ENCODE measurements at places on chromosomes 7 and 10.

DNA sequence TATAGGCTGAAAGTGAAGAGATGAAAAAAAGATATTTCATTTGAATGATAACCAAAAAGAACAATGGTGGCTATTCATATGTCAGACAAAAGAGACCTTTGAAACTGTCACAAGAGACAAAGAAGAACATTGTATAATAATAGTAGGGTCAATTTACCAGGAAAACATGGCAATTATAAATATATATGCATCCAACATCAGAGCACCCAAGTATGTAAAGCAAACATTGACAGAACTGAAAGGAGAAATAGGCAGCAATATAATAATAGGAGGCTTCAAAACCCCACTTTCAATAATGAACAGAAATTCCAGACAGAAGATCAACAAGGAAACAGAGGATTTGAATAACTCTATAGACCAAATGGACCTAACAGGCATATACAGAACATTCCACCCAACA, 876.2 kb downstream of the GRID1 start:
- no peak for DNase-seq

- no peak for DNase-seq
Observed at GRCh38 chr10:10797513-10797912, 220.2 kb upstream of the CELF2 start.

DNA sequence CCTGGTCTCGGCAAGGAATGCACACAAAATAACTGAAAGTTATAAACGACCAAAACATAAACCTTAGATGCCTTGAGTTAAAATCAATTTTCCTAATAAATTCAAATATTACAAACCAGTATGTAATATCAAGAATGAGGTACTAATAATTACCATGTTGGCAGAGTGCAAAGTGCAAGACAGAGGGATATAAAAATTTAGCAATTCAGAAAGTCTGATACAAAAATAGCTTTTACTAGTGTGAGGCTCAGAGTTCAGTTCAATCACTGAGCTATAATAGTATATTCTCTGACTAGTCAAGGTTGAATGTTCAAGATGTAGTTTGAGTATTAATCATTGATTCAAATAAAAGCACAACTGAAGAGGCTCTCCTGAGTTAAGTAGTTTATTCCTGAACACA, 4.8 kb upstream of the AUTS2 start:
- DNase-seq, result no peak

- DNase-seq, result no peak
Observed at GRCh38 chr7:131249003-131249402, 78.7 kb upstream of the MKLN1 start.

DNA sequence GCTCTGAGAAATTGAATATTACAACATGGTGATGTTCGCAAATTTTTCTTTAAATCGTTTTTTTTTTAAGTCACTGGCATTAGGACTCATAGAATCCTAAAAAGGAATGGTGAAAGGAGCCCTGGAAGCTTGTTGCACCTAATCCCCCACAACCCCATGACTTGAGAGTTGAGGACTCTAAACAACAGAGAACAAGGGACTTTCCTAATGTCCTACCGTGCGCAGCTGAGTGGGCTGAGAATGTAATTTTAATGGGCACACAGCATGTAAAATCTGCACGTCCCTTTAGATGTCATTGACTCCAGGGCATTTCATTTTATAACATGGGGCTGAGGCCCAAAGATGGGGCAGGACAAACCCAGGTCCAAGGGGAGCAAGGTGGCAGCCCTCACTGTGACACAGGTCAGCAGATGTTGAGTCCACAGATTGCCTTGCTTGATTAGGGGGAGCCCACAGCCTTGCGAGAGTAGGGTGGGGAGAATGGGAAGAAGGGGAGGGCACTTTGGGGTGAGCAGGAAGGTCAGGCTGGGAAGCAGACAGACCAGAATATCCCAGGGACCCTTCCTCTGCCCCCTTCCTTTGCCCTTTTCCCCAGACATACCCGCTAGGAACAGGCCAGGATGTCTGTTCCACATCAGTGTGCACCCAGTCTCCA, 208.4 kb upstream of the ZMIZ1 start:
- no peak for DNase-seq

- DNase-seq, result no peak
Observed at GRCh38 chr10:111087331-111087756, 10.5 kb downstream of the ADRA2A start.

GRCh38 chr10:94268652-94269051, 94.1 kb downstream of the NOC3L start:
- no peak for DNase-seq

DNA sequence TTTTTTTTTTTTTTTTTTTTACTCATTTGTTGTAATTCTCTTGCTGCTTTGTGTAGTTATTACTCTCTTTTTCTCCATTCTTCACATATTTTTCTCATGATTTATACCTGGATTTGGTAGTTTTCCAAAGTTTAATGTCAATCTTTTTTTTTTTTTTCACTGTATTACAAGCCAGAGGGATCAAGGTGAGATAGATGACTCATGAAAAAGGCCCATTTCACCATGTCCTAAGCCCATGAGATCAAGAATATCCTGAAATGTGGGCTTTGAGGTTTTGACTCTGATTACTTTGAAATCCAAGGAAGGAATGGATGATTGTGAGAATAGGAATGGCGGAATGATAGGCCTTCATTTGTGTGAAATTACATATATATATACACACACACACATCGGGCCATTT, 31.1 kb downstream of the TAX1BP1 start:
- DNase-seq, result no peak

- no peak for DNase-seq
Observed at GRCh38 chr7:128014811-128015210, 16.4 kb downstream of the LRRC4 start.

Data from HL-60 (cell line).